ENCODE measurements at places on chromosomes 2 and 18.

- no peak for DNase-seq
These were observed 187.2 kb downstream of the LRRTM1 start for GRCh38 chr2:80117401-80117800.

GRCh38 chr18:35604369-35604768, 22.8 kb downstream of the GALNT1 start:
- no peak for DNase-seq

GRCh38 chr2:130766711-130767407, 11.5 kb downstream of the AMER3 start:
- no peak for DNase-seq

DNA sequence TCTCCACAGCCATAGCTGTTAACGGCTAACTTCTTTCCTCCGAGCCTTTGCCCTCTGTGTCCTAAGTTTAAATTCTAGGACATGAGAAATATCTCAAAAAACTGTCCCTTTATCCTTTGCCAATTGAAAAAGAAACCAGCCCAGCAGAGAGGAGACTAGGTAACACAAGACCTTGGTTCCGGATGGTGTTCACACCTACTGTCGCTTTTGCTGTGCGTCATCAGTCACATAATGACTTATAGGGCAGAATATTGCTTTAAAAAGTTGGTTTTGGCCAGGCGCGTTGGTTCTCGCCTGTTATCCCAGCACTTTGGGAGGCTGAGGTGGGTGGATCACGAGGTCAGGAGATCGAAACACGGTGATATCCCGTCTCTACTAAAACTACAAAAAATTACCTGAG, 66.2 kb downstream of the SP3 start:
- DNase-seq, result no peak

DNA sequence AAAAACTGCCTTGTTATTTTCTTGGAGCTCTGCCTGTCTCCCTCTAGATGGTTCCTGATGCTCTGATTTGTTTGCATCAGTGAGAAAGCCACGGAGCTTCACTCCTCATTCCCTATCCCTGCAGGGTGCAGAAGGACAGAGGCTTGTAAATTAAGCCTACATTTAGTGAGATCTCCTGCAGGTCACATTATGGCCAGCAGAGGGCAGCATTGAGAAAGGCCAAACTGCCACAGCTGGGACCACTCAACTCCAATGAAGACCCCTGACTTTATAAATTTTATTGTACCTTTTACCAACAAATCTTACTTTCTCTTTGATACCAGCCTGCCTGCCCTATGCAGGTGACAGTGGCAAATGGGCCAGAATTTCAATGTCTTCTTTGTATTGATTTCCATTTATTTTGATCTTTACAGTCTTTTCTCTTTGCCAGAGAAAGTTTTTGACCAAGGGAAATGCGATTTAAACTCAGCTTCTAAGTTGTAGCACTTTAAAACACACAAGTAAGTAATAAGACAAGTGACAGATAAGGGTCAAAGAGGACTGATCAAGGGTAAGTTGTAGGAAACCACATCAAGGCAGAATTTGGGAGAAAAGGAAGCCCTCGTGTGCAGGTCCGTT, 1029.1 kb upstream of the KLHL29 start:
- no peak for DNase-seq

DNA sequence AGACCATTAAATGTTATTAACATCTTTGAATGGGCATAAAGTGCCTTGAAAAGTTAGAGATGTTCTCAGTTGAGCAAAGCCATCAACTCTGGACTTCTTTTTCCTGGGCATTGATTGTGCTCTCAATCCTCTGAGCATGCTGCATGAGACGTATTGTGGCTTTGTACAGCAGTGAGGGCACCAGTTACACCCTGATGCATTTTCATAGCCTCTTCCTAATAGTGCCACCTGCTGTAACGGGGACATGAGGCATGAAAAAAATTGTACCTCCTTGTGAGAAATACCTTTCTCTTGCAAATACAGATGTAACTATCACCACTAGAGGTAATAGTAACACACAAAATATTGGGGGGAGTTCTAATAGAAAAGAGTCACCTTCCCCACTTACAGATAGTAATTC, 697.5 kb downstream of the TMEM182 start:
- no peak for DNase-seq

DNA sequence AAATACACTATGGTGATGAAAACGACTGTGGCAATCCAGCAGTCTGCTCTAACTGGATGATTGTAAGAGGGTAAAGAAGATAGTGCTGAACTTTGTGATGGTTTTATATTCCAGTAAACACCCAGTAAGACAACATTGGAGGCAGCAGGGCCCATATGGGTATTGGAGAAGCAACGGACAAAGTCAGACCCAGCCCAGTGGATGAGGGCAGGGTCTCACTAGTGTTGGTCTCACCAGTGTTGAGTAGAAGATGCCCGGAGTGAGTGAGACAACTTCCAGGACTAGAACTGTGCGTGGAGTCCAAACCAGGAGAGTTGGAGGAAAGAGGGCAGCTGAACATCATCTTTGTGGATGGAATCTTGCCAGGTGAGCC, 71.9 kb upstream of the CELF4 start:
- no peak for DNase-seq

- no peak for DNase-seq
These were observed 46.4 kb upstream of the RNF152 start for GRCh38 chr18:61939046-61939674.

- DNase-seq, result no peak
These were observed 264.6 kb downstream of the PHLPP1 start for GRCh38 chr18:62979900-62980299.

- DNase-seq, result no peak
These were observed 939.5 kb downstream of the ERBB4 start for GRCh38 chr2:211599146-211599545.

GRCh38 chr18:45260125-45260524, 355.2 kb upstream of the SLC14A2 start:
- DNase-seq, result no peak

GRCh38 chr2:209395229-209395628, 28.6 kb upstream of the MAP2 start:
- DNase-seq, result no peak

- no peak for DNase-seq
These were observed 9.7 kb downstream of the FMNL2 start for GRCh38 chr2:152344579-152345195.

DNA sequence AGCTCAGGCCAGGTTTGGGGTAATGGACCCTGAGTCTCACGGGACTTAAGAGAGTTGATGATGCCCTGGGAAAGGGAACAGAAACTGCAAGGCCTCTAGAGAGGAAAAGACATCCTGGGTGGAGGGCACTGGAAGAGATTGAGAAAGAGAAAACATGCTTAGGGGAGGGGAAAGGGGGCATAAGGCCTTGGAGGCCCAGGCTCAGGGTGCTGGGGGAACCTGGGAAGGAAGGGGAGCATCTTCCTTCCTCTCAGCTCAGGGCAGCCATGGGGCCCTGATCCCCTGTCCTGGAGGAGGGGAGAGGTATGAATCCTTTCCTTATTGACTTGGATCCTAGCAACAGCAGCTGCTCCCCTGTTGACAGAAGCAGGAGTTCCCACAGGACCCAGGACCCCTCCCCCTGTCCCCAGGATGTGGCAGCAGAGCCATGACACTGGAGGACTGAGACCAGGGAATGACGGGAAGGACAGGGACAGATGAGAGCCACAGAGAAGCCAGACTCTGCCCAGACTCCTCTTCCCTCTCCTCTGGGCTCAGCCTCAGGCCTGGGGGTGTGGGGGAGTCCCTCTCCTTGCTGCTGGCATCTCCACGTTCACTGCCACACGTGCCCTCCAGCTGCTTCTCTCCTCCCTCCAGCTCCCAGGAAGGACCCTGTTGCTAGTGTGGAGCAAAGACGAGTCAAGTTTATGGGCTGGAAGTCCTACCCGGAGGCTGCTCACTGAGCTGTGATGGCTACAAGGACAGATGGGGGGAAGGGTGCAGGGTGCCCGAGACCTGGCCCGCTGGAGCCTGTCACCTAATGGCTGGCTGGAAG, 815 bp downstream of the GPBAR1 start:
- DNase-seq, result no peak

DNA sequence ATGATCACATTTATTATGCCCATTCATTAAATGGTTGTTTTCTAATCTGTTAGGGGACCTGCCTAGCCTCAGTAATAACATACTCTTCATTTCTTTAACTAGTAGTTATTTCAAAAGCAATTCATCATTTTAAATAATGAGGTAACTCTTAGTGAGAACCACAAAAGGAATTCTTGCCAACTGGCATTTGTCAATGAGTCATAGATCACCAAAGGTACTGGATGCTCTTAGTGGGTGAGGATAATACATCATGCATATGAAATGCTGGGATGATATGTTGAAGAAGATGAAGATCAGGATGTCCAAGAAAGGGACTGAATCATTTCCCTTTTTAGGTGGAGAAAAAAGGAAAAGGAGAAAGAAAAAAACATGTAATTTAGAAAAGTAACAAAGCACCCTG, 826.2 kb upstream of the DDX18 start:
- DNase-seq, result no peak

GRCh38 chr2:61165946-61166345, 4.0 kb downstream of the C2orf74 start:
- DNase-seq, result no peak

- no peak for DNase-seq
These were observed 607.9 kb upstream of the ID2 start for GRCh38 chr2:8073916-8074315.

GRCh38 chr18:39485696-39486095, 1920.1 kb upstream of the CELF4 start:
- no peak for DNase-seq
